ENCODE measurements at places on chromosomes 3 and 15. TPM values are rescaled to one million over a fixed set of nuclear protein-coding genes. Genes with fewer than 3 reads are reported as not detected.
A peak's percentile ranks its signal among the peaks of the same experiment; 100 is the strongest.

DNA sequence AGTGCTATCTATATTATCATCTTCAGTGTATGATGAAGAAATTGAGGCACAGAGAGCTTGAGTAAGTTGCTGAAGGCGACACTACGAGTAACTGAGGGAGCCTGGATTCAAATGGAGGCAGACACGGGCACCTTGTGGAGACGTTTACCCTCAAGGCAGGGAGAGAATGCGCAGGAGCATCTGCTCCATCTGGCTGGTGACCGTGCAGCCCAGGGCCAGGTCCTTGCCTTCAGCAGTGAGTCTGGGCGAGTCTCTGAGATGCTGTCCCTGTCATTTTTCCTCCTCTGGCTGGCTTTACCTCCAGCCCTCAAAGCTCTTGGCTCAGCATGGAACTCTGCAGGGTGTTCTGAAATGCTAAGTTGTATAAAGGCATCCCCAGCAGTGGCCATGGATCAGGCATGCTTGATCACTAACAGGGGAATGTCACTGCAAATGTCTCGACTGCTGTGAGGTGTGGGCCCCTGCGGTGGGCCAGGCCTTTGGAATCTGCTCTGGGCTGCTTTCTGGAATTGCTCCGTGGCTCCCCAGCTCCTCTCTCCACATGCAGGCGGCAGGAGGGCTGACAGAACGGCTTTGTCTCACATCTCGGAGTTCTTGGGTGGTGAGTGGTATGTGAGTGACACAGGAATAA lies 19.7 kb downstream of the SPSB4 start:
- H3K27ac ChIP-seq = no peak overlapping the region
- H3K36me3 ChIP-seq = no peaks in the 10 kb centered on the region
- H3K4me3 ChIP-seq = no peak overlapping the region
- H3K27me3 ChIP-seq = no peaks in the 10 kb centered on the region

The AADAC gene
- total RNA-seq = 0.26 TPM

The KLHL6 gene
- total RNA-seq = 0.03 TPM

GRCh38 chr3:27456554-27456953 lies 27.6 kb downstream of the SLC4A7 start:
- no peak overlapping the region for H3K4me3 ChIP-seq
- peaks cover 69% of the 10 kb centered on the region for H3K4me1 ChIP-seq
- peak overlapping the region; percentile 29 for H3K27ac ChIP-seq
- no peak for DNase-seq

The PDHB gene
- total RNA-seq = 66.6 TPM

The CLDN16 gene
- not detected for total RNA-seq

DNA sequence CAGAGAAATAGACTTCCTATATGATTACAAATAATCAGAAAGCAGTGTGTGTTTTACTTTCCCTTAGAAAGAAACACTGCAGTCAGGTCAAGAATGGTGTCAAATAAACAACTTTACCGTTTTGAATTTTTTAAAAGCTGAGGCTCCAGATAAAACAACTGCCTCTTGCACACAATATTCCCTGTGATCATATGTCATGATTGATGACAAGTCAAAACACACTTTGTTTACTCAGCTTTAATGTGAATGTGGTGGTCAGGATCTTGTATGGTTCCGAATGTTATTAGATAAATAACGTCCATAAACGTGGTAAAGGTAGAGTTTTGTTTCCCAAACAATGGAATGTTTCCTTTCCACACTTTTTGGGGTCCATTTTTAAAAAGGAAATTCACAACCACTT lies 428.4 kb upstream of the MDFIC2 start:
- no peak for DNase-seq
- no peak overlapping the region for H3K27ac ChIP-seq
- no peaks in the 10 kb centered on the region for H3K4me1 ChIP-seq
- no peak overlapping the region for H3K4me3 ChIP-seq
- no peaks in the 10 kb centered on the region for H3K27me3 ChIP-seq

The PLSCR5 gene
- not detected for total RNA-seq

DNA sequence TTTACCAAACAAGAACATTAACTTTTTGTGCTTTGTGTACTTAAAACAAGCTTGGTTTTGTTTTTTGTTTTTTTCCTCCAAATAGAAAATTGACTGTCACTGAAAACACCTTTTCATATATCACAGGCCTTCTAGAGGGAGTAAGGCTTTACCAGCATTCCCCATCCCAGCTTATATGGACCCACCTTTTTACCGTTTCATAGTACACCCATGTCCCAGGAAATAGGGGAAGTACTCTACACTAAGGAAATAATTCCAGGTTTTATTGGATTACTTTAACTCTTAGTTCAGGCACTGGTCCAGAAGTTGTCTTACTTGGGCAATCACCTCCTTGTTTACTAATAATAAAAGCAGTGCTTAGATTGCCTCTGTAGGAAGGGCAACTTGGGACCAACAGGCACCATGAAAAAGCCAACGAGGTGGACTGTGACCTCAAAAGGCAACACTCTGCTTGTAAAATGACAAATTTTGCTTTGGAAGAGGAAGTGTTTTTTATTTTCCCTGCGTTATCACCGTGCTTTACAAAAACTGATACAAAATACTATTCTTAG lies 26.2 kb downstream of the HMG20A start:
- peaks cover 4% of the 10 kb centered on the region for H3K4me1 ChIP-seq
- no peaks in the 10 kb centered on the region for H3K27me3 ChIP-seq
- H3K4me3 ChIP-seq = no peak overlapping the region
- 0 out of 2 replicates have a peak overlapping the region, but pooled peaks have one; percentile 4 for H3K27ac ChIP-seq
- DNase-seq = no peak

The TMEM115 gene
- total RNA-seq = 30.2 TPM

DNA sequence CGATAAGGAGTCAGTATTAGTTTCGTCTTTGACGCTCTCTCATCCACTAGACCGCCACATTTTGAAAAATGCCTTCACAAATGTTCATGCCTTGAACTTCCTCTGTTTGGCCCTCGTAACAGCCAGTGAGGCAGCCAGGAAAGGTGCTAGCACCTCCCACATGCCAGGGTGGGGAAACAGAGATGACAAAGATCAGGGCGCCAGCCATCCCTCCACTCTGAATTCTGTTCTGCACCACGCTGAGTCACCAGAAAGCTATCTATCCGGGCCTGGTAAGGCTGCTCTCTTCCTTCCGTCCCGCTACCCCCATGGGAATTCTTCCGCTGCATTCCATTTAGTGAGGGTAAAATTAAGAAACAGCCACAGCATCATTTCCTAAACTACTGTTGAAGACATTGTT lies 31.3 kb upstream of the BCL2L10 start:
- no peak overlapping the region for H3K4me3 ChIP-seq
- H3K4me1 ChIP-seq = no peaks in the 10 kb centered on the region
- no peak for DNase-seq
- H3K27ac ChIP-seq = no peak overlapping the region
- no peaks in the 10 kb centered on the region for H3K27me3 ChIP-seq

DNA sequence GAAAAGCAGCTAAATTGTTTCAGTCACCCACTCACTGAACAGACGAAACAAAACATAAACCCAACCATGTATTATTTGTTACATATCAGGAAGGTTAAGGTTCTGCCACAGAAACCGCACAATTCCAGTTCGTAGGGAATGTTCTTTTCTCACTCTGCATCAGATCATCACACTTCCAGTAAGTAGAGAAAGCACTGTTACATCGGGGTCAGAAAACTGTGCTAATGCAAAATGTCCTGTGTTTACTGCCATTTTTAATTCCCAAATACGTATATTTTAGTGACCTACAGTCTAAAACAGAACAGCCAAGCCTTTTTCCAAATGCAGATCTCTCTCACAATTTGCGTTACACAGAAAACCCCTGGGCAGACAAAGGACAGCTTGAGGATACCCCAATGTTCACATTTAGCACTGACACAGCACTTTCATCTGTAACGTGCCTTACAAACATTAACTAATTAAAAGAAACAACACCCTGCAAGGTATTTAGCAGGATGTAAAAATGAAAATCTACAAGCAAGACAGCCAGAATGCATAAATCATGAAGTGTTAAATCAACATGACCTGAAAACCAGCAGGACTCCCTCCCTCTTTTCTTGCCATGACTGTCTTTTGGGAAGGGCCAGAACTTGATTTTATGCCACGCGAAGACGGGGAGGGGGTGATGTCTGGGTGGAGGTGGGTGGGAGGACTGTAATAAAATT lies 34.8 kb upstream of the SKIL start:
- peaks cover 4% of the 10 kb centered on the region for H3K4me1 ChIP-seq
- H3K4me3 ChIP-seq = no peak overlapping the region
- peak overlapping the region; percentile 44 for H3K27ac ChIP-seq

GRCh38 chr15:63694184-63694583 lies 97.0 kb downstream of the FBXL22 start:
- no peaks in the 10 kb centered on the region for H3K27me3 ChIP-seq
- no peak overlapping the region for H3K4me3 ChIP-seq
- DNase-seq = no peak
- H3K36me3 ChIP-seq = no peaks in the 10 kb centered on the region
- no peaks in the 10 kb centered on the region for H3K4me1 ChIP-seq

DNA sequence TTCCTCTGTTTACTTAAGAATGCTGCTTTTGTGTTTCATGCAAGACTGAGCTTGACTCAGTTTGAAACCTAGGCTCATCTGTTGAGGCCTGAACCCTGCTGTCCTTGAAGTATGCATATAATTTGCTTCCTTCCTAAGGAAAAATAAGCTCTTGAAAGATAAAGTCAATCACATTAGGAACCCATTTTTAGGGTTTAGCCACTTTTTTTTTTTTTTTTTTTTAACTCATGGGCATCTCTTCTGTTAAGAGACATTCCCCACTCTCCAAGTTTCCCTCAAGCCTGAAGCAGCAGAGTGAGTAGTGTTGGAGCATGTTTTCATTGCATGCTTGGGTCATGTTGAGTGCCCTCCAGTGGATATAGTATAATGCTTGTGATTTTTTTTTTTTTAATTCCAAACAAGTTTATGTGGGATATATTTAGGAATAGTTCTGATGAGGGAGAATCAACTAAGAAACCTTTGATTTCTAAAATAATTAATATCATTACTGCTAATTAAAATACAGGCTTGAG lies 3.6 kb downstream of the CTNNB1 start:
- peaks cover 28% of the 10 kb centered on the region for H3K4me1 ChIP-seq
- peaks cover 2% of the 10 kb centered on the region for H3K36me3 ChIP-seq
- no peaks in the 10 kb centered on the region for H3K27me3 ChIP-seq
- no peak for DNase-seq
- no peak overlapping the region for H3K4me3 ChIP-seq
- H3K27ac ChIP-seq = no peak overlapping the region

DNA sequence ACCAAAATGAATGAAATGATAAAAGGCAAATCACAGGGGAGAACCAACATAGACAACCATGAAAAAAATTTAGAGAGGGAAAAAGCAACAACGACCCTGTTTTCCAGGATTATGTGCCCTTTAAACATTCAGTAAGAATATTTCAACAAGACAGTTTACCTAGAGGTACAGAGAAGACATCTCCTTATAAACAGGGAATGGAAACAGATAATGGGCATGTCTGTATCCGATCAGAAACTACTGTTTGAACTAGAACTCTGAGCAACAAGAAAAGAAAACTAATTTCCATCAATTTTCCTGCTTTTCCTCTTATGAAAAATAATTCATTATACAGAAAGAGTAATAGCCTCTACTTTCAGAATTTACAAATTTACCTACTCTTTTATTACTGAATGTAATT lies 39.3 kb downstream of the DLG1 start:
- H3K27me3 ChIP-seq = no peaks in the 10 kb centered on the region
- H3K4me1 ChIP-seq = 0 out of 2 replicates have a peak, but pooled peaks cover 5% of the 10 kb centered on the region
- no peaks in the 10 kb centered on the region for H3K36me3 ChIP-seq

GRCh38 chr3:8574670-8575322 lies 69.8 kb downstream of the SSUH2 start:
- no peak overlapping the region for H3K4me3 ChIP-seq
- H3K36me3 ChIP-seq = no peaks in the 10 kb centered on the region
- DNase-seq = no peak
- H3K4me1 ChIP-seq = no peaks in the 10 kb centered on the region

- no peak for DNase-seq
- no peaks in the 10 kb centered on the region for H3K36me3 ChIP-seq
- no peak overlapping the region for H3K27ac ChIP-seq
- peaks cover 15% of the 10 kb centered on the region for H3K27me3 ChIP-seq
- H3K4me1 ChIP-seq = no peaks in the 10 kb centered on the region
- H3K4me3 ChIP-seq = no peak overlapping the region
These were observed 127.5 kb downstream of the BDH1 start for GRCh38 chr3:197428117-197428801.

The MTMR10 gene
- total RNA-seq = 19.5 TPM

GRCh38 chr15:91625506-91625905 lies 228.0 kb upstream of the SLCO3A1 start:
- no peaks in the 10 kb centered on the region for H3K36me3 ChIP-seq
- no peak overlapping the region for H3K27ac ChIP-seq
- no peaks in the 10 kb centered on the region for H3K27me3 ChIP-seq
- H3K4me3 ChIP-seq = no peak overlapping the region

GRCh38 chr15:80455668-80456442 lies 51.7 kb downstream of the ARNT2 start:
- DNase-seq = peak; percentile 53
- no peak overlapping the region for H3K27ac ChIP-seq
- no peaks in the 10 kb centered on the region for H3K36me3 ChIP-seq
- peaks cover 10% of the 10 kb centered on the region for H3K4me1 ChIP-seq

The ARGFX gene
- total RNA-seq = not detected

- no peaks in the 10 kb centered on the region for H3K36me3 ChIP-seq
- H3K27ac ChIP-seq = no peak overlapping the region
- no peak for DNase-seq
- no peaks in the 10 kb centered on the region for H3K27me3 ChIP-seq
These were observed 8.2 kb downstream of the ZPLD1 start for GRCh38 chr3:102443021-102443420.

DNA sequence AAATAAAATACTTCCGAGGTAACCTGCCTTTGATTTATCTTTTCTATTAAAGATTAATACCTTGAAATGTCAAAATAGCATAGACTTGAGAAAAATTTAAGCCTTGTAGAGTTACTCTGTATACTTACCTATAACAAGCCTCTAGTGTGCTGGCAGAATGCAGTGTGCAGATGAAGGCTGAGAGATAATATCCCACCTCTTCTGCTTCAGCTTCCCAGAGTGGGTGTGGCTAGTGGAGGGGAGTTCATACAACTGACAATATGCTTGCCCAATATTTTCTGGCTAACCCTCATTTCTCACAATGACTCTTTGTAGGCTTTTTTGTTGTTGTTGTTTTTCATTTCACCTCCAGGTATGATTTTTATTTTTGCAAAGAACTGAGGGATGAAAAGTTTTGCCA lies 15.7 kb upstream of the ZBTB20 start:
- no peaks in the 10 kb centered on the region for H3K4me1 ChIP-seq
- no peak overlapping the region for H3K27ac ChIP-seq
- no peak overlapping the region for H3K4me3 ChIP-seq
- H3K36me3 ChIP-seq = no peaks in the 10 kb centered on the region

DNA sequence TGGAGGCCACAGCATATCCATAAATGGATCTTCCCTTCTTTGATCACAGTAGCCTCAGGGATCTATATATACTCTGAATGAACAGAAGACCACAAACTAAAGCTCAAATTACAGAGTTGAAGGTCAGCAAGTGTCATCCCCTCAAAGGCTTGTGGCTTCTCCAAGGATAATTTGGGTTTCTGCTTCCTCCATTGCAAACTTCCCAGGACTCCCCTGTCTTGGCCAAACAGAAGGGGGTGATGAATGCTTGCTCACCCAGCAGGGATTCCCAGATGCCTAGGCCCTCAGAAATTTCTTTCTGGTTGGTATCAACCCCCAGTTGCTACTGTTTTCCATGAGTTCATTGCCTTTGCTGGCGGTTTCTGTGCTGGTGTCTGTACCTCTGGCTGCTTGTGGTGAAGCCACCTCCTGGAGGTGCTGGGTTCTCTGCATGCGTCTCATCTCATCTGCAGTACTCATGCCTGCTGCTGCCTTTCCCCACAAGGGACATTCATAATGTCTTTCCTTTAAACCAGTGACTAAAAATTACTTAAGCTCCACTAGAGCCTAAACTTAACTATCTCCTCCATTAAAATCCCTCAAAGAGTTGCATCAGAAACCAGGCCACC lies 17.7 kb downstream of the ENTPD3 start:
- H3K27me3 ChIP-seq = no peaks in the 10 kb centered on the region
- no peaks in the 10 kb centered on the region for H3K36me3 ChIP-seq
- no peak overlapping the region for H3K27ac ChIP-seq
- no peak overlapping the region for H3K4me3 ChIP-seq
